M059J (cell line): ENCODE measurements at places on chromosomes 6 and 20.
A peak's percentile ranks its signal among the peaks of the same experiment; 100 is the strongest.

- DNase-seq = no peak
Observed at GRCh38 chr6:157650801-157651200, 172.2 kb upstream of the SNX9 start.

- DNase-seq = peak; percentile 81
Observed at GRCh38 chr6:28161410-28162079, 19.9 kb downstream of the ZKSCAN8 start.

- DNase-seq = no peak
Observed at GRCh38 chr6:130372786-130373185, 7.0 kb downstream of the TMEM200A start.

DNA sequence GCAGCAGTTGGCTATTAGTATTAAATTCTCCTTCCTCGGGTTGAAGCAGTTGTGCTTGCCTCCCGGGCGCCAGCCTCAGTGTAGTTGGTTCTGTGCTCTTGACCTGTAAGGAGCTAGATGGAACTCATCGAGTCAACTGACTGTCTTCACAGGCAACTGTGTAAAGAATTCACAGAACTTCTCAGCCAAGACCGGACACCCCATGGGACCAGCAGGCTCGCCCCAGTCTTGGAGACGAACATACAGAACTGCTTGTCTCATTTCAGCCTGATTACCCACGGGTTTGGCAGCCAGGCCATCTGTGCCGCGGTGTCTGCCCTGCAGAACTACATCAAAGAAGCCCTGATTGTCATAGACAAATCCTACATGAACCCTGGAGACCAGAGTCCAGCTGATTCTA lies 8.5 kb downstream of the TFAP2C start:
- DNase-seq = no peak

- no peak for DNase-seq
Observed at GRCh38 chr20:49275216-49275615, 2.6 kb downstream of the ZNFX1 start.

- peak; percentile 29 for DNase-seq
Observed at GRCh38 chr20:8766868-8767390, 302.0 kb upstream of the PLCB4 start.

GRCh38 chr6:81838724-81839426 lies 86.4 kb upstream of the TENT5A start:
- DNase-seq = peak; percentile 24

DNA sequence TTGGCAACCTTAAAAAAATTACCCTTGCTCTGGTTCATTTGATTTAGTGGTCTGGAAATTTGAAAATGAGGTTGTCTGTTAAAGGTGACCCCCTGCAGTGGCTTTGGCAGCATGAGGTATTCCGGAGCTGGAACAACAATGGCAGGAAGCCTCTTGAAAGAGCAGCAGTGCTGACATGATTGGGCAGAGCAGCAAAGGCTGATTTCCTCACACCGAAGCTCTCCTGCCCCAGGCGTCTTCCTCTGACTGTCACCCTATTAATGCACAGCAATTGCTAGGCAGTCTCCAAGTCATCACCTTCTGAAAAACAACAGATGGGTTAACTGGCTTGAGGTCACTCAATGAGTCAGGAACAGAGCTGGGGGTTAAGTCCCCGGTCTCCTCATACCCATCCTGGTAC lies 241.8 kb upstream of the MMS22L start:
- DNase-seq = peak; percentile 53

DNA sequence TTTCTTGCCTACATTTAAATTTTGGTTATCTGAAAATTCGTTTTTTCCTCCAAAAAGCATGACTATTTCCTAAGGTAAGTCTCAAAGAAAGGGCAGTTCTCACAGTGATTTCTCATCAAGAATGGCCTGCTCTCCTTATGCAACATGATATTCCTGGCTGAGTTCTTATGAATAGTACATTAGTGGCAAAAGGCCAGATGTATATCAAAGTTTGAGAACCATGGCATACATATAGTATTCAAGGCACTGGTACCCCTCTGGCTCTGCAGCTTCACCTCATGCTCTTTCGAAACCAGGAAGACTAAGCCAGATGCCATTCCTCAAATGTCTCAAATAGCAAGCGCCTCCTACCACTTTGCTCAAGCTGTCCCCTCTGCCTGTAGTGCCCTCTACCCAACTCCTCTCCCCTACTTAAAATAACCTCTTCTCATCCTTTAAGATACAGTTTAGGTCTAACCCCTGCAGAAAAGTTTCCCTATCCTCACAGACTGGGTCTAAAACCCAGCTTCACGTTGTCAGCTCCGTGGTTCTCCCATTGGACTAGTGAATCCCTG lies 280.3 kb downstream of the HACE1 start:
- DNase-seq = no peak

- no peak for DNase-seq
Observed at GRCh38 chr6:142761756-142762155, 183.2 kb downstream of the HIVEP2 start.

DNA sequence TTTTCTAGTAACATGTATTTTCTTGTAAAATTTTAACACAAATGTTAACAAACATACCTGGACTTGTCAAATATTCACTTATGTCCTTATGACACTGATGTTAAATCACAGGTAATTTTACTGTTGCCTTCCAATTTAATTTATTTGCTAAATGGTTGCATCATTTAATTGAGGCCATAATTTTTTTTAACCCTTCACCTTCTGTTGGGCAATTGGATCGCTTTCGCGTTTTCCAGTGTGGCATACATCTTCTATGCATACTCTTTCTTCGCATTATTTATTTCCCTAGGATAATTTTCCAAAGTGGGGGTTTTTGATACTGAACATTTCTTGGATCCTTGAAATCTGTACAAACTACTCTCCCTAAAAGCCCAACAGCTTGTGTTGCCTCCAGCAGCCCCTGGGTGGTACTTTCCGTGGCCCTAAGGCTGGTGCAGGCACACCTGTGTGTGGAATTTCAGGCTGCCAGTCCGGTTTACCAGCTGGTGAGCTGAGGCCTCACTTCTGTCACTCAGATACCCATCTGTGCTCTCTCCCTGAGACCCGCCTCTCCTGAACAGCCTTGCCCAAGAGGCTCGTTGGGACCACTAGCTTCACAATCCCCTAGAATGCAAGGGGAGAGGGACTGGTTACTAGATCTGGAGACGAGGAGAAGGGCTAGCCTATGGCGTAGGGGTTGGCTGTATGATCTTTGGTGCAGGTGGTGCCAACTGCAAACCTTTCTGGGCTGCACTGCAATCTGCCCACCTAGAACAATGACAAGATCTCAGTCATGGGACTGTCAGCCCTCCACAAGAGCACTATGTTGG lies 11.2 kb upstream of the C20orf144 start:
- DNase-seq = no peak
